Non-pigmented ciliary epithelial cell (primary cell): ENCODE measurements at places on chromosomes 7 and 10.
A peak's percentile ranks its signal among the peaks of the same experiment; 100 is the strongest.

DNA sequence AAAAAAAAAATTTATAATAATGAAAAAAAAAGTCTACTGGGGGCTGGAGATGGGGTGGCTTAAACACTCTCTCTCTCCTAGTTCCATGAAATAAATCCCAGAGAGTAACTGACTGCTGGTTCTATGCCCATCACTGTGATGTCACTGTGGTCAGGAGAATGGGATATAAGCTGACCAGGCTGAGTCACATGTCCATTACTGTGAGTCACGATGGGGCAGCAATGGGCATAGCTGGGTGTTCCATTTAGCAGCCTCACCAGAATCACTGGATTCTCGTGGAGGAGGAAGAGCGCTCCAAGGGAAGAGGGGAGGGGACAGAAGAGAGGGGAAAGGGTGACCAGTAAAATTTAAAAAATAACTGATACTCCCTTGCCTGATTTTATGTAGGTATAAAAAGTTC is 37.1 kb downstream of the MASTL start:
- peak; percentile 68 for DNase-seq

GRCh38 chr7:50704844-50705243 is 77.9 kb downstream of the GRB10 start:
- DNase-seq = no peak

DNA sequence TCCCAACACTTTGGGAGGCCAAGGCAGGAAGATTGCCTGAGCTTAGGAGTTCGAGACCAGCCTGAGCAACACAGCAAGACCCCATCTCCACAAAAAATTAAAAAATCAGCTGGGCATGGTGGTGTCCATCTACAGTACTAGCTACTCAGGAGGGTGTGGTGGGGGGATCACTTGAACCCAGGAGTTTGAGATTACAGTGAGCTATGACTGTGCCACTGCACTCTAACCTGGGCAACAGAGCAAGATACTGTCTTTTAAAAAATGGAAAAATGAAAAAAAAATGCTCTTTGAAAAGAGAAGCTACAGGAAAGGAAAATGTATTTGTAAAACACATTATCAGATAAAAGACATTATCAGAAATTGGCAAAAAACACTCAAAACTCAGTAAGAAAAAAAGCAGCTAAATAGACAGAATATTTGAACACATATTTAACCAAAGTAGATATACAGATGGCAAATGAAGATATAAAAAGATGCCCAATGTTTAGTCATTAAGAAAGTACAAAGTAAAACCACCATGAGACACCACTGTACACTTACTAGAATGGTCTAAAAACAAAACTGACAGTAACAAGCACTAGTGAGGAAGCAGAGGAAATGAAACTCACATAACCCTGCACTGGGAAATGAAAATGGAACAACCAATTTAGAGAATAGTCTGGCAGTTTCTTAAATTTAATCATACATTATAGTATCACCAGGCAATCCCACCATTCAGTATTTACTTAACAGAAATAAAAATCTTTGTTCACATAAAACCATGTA is 40.5 kb downstream of the NRBF2 start:
- no peak for DNase-seq

GRCh38 chr10:11511321-11511720 is 100.1 kb downstream of the USP6NL start:
- no peak for DNase-seq

GRCh38 chr10:118963341-118963740 is 66.2 kb upstream of the NANOS1 start:
- no peak for DNase-seq

GRCh38 chr10:89393898-89394297 is 1.5 kb downstream of the IFIT1 start:
- no peak for DNase-seq

DNA sequence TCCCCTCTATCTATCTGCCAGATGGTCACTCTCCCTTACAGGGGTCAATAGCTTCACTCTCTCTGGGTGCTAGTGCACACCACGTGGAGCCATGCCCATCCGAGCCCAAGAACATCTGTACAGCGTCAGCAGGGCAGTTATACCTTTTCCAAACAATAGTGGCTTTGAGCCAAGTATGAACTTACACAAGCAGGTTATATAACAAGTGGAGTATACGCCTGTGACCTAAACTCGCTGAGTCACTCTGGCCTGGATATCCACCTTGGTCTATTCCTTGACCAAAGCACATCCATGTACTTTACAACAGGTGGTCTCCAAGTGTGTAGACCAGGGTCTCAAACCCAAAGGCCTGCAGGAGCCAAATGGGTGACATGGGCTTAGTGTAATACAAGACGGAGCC is 20.3 kb downstream of the PLAC9 start:
- no peak for DNase-seq

DNA sequence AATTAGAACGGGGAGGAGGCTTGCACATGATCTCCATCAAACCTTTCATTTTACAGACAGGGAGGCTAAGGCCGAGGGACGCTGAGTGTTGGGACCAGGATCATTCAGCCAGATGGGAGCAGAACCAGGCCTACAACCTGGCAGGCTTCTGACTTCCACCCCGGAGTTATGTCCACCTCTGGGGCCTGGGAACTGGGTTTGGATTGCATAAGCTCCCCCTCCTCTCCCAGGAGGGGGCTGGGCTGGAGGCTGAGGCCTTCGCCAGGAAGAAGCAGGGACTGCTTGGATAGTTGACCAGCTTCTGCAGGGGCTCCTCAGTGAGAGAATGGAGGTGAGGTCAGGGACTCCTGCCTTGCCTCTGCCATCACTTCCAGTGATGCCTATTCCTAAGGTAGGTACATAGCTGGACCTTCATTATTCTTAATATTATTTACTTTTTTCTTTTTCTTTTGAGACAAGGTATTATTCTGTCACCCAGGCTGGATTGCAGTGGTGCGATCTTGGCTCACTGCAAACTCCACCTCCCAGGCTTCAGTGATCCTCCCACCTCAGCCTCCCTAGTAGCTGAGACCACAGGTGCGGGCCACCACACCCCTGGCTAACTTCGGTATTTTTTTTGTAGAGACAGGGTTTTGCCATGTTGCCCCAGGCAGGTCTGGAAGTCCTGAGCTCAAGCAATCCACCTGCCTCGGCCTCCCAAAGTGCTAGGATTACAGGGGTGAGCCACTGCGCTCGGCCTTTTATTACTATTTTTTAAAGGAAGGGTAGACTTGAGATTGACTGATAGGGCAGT is 1.3 kb downstream of the SNX10 start:
- no peak for DNase-seq

DNA sequence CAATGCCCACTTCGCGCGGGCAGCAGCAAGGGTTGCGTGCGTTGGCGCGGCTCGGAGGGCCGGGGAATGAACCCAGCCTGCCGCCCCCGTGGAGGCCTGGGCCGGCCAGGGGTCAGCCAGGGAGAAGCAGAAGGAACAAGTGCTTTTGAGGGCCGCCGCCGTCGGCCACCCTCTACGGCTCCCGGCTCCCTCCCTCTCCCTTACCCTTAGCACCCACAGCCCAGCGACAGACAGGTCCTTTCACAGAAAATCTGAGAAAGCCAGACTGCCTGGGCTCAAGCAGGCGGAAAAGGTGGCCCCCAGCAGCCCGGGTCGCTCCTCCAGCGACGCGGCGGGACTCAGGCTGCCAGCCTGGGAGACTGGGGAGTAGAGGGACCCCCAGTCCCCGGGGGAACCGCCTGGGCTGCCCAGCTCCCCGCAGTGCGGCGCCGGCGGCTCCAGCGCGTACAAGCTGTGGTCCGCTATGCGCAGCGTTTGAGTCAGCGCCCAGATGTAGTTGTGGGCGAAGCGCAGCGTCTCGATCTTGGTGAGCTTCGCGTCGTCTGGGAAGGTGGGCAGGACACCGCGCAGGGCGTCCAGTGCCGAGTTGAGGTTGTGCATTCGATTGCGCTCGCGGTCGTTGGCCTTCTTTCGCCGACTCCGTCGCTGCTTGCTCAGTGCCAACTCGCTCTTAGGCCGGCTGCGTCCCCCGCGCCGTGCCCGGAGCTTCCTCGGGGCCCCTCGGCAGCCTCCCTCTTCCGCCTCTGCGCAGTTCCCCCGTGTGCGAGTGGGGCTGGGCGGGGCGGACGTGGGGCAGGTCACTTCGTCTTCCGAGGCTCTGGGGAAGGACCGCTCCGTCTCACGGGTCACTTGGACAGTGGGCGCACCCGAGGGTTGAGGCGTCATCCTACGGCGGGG is 815 bp downstream of the NEUROG3 start:
- no peak for DNase-seq

DNA sequence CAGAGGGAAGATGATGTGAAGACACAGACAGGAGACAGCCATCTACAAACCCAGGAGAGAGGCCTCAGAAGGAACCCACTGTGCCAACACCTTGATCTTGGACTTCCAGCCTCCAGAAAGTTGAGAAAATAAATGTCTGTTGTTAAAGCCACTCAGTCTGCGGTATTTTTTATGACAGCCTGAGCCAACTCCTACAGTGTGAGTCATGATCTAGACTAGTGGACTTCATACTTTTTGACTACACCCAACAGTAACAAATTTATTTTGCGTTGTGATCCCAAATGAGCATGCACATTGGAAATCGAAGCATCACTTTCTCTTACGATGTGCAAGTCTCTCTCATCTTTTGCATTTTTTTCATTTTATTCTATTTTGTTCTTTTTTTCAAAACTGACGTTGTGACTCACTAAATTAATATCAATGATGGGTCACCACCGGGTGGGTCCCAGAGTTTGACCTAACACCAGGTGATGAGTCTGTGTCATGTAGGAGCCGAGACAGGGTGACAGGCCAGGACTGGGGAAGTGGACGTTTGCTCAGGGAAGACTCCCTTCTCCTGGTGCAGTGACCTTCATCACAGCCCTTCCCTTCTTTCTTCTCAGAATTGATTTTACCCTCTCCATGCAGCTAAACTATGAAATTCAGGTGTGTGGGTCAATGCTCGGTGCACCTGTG is 28.9 kb downstream of the PHYH start:
- no peak for DNase-seq

GRCh38 chr10:132308587-132309470 is 1.1 kb upstream of the STK32C start:
- no peak for DNase-seq

- no peak for DNase-seq
Measured at GRCh38 chr7:101933688-101934121, 116.3 kb downstream of the CUX1 start.

DNA sequence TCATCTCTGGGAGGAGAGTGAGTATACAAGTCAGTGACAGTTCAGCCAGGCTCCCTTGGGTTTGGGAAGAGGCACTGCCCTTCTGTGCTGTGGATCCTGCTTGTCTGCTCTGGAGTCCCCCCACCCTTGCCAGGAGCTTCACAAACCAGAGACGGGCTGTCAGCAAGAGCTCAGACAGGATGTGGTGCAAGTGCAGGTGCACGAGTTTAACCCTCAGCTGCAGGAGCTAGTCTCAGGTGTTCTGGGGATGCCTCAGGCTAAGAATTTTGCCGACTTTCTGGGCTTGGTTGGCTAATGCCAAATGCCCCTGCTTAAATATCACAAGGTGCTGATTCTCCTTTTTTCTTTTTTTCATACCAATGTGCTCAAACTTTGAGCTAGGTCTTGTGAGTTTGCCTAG is 22.3 kb downstream of the ZNF783 start:
- no peak for DNase-seq

GRCh38 chr7:120703585-120704240 is 154.2 kb downstream of the TSPAN12 start:
- no peak for DNase-seq

GRCh38 chr10:20202337-20202736 is 386.1 kb downstream of the PLXDC2 start:
- DNase-seq = no peak

DNA sequence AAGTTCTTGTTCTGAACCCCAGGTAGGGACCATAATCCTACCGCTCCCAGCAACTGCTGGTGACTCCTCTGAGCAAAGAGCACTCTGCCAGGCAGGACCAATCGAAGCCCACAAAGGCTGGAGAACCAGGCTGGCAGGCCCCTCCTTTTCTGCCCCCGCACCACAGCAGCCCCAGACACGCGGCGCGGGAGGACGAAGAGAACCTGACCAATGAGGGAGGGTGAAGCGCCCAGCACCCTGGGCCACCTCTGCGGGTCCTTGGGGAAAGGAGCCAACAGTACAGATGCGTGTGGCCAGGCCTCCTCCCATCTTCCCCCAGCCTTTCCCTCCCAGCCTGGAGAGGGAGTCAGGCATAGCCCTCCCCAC is 25.9 kb downstream of the CTBP2 start:
- no peak for DNase-seq

DNA sequence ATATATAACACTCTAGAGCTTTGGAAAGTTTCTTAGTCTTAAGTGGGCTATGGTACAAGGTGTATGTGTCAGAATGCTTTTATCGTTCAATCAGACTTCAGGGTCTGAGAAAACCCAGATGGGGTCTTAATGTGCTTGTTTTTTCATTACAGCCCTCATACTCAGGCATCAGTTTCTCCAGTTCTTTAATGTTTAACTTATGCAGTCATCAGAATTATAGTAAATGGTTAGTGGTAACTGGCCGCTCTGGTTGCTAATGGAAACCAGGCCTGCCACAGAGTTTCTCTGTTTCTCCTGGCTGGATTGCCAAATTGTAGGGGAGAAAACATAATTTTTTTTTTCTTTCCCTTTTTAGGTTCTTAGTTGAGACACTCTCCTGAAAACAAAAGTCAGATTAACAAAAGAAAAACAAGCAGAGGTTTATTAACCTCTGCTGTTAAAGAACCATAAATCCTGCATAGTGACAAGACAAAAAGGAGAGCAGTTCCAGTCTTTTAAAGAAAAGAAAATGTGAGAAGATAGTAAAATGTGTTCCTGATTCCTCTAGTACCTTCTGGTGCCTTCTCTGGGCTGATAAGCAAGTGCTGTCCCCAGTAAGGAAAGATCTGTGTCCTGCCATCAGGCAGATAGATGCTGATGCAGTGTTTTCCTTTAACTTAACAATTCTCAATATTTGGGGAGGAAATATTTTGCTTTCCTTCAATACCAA is 21.5 kb upstream of the GHITM start:
- no peak for DNase-seq

- no peak for DNase-seq
Measured at GRCh38 chr10:22604344-22605126, 109.8 kb downstream of the PIP4K2A start.

DNA sequence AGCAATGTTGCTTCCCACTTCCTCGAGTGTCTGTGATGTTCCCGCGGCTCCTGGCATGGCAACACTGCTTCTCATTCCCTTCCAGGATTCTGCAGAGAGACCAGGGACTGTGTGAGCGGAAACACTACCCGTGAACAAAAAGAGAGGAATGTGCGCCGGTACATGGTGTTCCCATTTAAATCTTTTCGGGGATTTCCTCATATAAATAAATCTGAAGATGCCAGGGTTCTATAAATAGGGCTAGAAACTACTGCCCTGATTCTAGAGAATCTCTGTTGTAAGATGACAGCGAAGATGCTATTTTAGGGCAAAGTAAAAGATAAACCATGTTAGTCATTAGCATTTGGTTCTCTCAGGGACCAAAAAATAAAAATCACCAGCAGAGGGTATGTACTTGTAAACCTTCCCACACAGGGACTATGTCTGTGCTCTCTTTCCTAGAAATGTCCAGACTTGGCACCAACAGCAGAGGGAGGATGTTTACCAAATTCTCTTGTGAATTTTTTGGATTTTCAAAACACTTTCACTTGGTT is 92.2 kb upstream of the DDC start:
- DNase-seq = no peak

DNA sequence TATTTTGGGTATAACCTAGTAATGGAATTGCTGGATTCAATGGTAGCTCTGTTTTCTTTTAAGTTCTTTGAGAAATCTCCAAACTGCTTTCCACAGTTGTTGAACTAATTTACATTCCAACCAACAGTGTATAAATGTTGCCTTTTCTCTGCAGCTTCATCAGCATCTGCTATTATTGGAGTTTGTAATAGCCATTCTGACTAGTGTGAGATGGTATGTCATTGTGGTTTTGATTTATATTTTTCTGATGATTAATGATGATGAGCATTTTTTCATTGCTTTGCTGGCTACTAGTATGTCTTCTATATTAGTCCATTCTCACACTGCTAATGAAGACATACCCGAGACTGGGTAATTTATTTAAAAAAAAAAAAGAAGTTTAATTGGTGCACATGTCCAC is 248.6 kb upstream of the MAGI2 start:
- peak; percentile 26 for DNase-seq
